ENCODE measurements at places on chromosomes 16 and 17.

DNA sequence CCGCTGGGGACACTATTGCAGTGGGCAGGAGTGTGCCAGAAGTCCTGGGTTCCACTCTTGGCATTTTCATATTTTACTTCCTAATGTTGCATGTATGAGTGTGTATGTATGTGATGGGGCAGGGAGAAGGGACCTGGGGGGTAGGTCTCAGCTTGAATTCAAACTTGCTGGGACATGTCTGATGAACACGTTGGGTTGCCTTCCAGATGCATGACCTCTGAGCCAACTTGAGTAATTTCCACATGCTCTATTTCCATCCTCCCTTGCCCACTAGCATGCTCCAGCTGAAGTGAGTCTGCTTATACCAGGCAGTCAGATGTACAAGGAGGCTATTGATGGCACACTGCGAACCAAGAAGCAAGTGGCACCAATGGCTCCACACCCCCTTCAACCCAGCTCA, 32.9 kb upstream of the SRSF1 start:
- no peak for DNase-seq

GRCh38 chr17:49925921-49926320, 43.1 kb upstream of the DLX4 start:
- no peak for DNase-seq

GRCh38 chr16:50628156-50628802, 52.8 kb downstream of the SNX20 start:
- no peak for DNase-seq

- no peak for DNase-seq
Measured at GRCh38 chr16:23082161-23082788, 67.0 kb downstream of the USP31 start.

- DNase-seq = no peak
Measured at GRCh38 chr17:50219939-50220465, 18.6 kb upstream of the COL1A1 start.

GRCh38 chr16:2366660-2367309, 26.3 kb upstream of the ABCA3 start:
- DNase-seq = no peak

DNA sequence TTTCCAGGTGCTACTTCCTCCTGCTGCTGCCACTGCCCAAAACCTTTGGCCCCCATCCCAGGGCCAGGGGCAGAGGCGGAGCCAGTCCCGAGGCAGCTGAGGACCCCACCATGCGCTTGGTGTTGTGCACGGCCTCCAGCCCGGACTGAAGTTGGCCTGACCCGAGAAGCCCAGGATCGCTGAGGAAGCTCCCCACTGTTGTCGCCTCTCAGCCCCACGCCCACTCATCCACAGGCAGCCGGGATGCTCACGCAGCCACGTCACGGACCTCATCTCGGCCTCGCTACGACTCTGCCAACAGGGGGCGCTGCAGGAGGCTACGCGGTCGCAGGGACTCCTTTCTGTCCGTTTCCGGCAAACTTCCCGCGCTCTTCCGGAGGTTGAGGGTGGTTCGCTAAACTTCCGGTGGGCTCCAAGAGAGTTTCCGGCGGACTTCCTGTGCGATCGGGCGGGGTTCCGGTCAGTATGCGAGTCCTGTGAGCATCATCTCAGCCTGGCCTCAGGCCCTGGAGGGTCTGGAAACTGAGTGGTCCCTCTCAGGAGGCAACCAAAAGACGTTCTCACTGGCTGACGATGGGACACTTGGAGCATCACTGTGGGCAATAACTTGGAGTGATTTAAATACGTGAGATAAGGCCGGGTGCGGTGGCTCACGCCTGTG, 12.4 kb downstream of the ZG16B start:
- peak; percentile 78 for DNase-seq

DNA sequence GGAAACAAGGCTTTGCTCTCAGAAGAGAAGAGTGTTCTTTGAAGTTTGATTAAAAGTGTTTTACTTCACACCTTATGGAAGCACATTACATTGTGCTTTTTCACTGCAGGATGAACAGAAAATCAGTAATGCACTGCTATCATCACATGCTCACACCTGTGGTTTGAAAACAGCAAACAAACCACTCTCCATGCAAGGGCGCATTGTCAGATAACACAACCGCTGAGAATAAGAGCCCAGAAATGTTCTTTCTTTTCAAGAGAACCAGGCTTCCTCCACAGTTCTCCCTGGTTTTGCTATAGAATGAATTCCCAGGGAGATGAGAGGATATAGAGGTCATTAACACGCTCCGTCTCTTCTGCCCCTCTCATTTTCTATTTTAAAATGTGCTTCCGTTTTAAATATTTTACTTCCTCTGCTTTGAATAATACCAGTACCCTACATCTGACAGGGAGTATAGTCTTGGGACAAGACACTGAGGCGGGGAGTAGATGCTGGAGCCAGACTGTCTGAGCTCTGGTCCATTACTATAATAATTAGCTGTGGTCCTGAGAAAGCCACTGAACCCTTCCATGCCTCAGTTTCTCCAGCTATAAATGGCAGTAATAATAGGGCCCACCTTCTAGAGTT, 71.6 kb downstream of the CDK5R1 start:
- no peak for DNase-seq

GRCh38 chr17:80528536-80528935, 16.1 kb upstream of the RPTOR start:
- DNase-seq = no peak

DNA sequence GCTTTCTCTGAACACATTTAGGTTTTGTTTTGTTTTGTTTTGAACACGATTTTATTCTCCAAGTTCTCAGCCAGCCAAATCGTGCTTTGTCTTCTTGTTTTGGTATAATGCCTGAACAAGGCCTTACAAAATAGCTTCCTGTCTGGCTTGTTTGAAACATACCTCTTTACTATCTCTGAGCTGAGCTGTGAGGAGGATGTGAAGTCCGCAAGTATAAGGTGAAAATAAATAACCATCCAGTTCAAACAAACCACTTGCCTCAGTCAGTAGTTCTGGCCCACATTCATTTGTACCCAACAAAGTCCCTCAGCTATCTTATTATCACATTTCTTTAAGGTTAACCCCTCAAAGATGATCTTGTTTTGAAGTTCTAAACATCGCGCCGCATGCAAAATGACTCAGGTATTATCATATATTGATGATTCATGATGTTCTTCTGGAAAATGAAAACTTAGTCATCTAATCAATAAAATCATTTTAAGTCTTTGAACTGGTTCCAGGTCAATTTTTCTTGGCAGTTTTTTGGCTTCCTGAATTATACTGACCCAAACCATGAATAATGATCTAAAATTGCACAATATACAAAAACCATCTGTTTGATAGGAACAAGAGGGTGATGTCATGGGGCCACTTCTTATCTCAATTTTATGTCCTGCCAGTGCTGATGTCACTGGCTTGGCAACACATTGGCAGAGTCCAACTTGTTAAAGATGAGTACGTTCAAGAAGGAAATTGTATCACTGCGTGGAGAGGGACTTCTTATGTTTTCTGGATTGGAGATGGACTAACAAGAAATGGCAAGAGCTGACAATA, 694.3 kb downstream of the KCNJ2 start:
- no peak for DNase-seq

- DNase-seq = peak; percentile 13
Measured at GRCh38 chr16:84049403-84050060, 6.9 kb upstream of the SLC38A8 start.

- DNase-seq = no peak
Measured at GRCh38 chr16:58842156-58842555, 108.0 kb upstream of the GOT2 start.

DNA sequence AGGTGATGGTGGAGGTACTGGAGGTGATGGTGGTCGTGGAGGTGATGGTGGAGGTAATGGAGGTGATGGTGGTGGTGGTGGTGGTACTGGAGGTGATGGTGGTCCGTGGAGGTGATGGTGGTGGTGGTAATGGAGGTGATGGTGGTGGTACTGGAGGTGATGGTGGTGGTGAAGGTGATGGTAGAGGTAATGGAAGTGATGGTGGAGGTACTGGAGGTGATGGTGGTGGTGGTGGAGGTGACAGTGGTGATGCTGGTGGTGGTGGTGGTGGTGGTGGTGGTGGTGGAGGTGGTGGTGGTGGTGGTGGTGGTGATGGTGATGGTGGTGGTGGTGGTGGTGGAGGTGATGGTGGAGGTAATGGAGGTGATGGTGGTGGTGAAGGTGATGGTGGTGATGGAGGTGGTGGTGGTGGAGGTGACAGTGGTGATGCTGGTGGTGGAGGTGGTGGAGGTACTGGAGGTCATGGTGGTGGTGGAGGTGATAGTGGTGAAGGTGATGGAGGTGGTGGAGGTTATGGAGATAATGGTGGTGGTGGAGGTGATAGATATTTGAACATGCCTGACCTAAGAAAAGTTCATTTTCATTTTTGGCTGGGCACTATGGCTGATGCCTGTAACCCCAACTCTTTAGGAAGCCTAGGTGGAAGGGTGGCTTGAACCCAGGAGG, 55.0 kb downstream of the RNF213 start:
- no peak for DNase-seq

DNA sequence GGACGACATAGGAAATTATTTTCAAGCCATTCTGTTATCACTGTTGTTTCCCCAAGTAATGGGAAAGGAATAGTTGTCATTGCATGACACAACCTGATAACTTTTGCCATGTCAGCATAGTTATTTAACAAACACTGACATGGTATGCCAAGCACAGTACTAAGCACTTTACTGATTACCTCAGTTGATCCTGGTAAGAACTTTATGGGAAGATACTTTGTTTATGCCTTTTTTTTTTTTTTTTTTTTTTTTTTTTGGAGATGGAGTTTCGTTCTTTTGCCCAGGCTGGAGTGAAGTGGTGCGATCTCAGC, 15.7 kb upstream of the PNPO start:
- DNase-seq = no peak

- DNase-seq = no peak
Measured at GRCh38 chr16:11130978-11131665, 124.9 kb downstream of the SOCS1 start.

DNA sequence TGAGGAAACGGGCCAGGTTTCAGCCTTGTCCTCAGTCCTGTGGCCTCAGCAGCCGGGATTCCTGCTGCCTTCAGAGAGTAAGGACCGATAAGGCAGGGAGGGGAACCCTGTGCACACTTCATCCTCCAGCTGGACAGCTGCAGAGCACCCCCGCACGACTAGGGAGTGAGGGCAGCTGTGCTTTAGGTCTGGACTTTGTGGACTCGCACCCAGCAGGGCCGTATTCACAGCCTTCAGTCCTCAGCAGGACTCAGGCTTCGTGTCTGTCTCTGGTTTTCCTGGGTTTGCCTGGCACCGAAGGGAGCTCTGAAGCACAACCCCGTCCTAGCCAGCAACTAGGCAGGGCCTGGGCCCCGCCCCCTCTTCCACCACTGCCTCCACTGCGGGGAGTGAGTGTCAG, 45.8 kb upstream of the CACNG5 start:
- no peak for DNase-seq

GRCh38 chr17:44334727-44335126, 10.1 kb upstream of the SLC25A39 start:
- DNase-seq = no peak

- no peak for DNase-seq
Measured at GRCh38 chr17:67557921-67558320, 159.8 kb upstream of the NOL11 start.
